ENCODE measurements at places on chromosomes 5 and 9.

- DNase-seq, result no peak
Observed at GRCh38 chr9:133995012-133995896, 3.1 kb upstream of the VAV2 start.

GRCh38 chr5:63401436-63402046 is 560.7 kb downstream of the HTR1A start:
- no peak for DNase-seq

DNA sequence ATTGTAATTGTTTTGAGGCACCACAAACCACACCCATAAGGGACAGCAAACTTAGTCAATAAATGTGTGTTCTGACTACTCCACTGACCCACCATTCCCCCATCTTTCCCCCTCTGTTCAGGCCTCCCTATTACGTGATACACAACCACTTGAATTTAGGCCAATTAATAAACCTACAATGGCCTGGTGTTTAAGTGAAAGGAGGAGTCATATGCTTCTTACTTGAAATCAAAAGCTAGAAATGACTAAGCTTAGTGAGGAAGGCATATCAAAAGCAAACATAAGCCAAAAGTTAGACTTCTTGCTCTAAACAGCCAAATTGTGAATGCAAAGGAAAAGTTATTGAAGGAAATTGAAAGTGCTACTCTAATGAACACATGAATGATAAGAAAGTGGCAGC is 14.6 kb downstream of the ZBTB43 start:
- no peak for DNase-seq

- DNase-seq, result no peak
Observed at GRCh38 chr5:17185773-17186172, 31.7 kb upstream of the BASP1 start.

GRCh38 chr5:178872302-178872701 is 12.5 kb downstream of the ZNF354B start:
- no peak for DNase-seq

GRCh38 chr5:134555890-134556311 is 30.4 kb downstream of the JADE2 start:
- no peak for DNase-seq

DNA sequence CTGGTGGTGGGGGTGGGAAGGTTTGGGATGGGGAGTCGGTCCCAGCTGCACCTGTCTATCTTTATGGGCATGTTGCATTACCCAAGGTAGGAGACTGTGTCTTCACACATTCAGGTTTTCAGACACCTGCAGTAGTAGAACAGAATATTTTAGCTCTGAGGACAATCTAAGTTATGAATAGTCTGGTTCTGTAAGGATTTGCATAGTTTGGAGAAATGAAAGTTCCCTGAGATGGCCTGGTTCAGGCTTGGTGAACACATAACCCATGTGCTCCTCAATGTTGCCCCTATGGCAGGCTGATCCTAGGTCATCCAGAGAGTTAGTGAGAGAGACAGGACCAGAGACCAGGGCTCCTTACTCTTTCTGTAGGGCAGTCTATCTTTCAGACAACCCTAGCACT is 20.7 kb downstream of the TNFSF8 start:
- no peak for DNase-seq

DNA sequence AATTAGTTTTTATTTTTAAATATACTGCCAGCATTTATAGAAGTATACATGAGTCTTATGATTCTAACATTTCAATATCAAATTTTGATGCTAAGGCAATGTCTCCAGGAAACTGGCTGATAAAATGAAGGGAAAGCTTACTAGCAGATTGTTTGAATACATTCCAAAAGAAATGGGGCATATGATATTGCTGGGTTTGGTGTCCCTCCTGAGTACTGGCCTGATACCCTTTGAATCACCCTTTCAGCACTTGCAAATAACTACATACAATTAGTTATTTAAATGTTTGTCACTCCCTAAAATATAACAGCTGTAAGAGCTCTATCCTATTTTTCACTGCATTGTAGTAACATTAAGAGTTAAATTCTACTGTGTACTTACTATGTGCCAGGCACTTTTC is 360.8 kb downstream of the HCN1 start:
- no peak for DNase-seq

GRCh38 chr9:84343111-84343521 is 2.6 kb upstream of the SLC28A3 start:
- no peak for DNase-seq

- no peak for DNase-seq
Observed at GRCh38 chr9:129353697-129354336, 175.8 kb upstream of the IER5L start.

DNA sequence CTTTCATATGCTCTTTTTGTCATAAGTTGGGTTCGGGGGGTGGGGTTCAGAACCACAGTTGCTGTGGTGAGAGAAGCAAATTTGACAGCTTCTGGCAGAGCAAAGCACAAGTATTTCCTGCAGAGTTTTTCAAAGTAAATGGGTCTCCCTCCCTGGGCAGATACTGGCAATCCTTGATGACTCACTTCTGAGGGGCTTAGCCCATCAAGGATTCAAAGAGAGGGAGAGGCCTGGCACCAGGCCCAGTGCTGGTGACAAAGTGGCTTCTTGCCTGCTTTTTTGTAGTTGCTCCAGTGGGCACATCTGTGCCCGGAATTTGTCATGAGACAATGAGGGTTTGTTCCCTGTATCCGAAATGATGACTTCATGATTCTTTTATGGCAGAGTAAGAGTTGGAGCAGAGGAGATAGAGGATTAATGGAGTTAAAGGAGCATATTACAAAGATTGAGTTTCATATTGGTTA is 46.6 kb upstream of the TNC start:
- DNase-seq, result no peak

DNA sequence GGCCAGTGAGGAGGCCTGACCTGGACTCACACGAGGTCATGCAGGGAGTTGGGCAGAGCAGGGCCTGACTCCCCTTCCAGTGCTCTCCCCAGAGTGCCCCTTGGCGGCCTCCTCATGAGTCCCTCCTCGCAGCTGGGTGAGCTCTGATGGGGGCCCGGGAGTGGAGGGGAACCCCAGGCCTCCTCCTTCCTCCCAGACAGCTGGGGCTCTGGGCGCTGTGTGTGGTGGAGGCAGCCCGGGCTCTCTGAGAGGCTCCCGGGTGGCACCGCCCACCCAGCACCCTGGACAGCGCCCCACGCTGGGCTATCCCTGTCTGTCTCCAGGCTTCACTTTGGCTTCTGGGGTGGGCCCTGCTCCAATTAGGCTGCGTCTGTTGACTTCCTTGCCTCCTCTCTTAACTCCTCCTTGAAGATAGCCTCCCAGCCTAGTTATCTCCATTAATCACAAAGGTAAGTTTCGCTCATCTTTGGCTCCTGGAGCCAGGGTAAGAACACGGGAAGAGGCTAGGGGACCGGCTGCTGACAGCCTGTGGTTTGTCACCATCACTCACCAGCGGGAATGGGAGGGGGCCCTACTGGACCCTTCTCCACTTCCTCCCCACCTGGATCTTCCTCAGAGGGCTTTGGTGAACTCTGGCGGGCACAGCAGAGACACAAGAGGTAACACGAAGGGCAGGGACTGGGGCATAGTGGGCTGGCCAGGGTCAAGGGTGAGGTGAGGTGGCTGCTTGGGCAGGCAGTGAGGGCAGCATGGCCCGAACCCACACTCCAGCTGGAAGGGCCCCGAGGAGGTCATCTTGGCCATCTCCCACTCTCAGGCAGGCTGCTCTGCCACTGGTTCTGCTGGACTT is 13.1 kb downstream of the PSD2 start:
- DNase-seq, result no peak

- DNase-seq, result no peak
Observed at GRCh38 chr9:134026581-134026980, 1.3 kb downstream of the BRD3OS start.

DNA sequence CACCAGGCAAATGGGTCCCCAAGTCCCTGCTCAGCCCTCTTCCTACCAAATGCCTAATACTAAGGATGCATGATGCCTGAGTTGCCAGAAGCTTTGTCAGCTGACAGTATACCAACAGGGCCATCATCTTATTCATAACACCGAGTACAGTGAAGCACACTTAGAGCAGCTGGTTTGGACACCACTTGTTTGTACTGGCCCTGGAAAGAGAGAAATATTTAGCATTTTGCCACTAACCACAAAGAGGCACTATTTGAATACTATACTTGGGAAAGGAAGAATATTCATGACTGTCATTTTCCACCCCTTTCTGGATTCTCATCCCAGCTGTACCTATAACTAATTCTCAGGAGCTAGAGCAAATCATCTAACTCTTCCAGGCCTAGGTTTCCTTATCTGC is 364.4 kb upstream of the KIF2A start:
- no peak for DNase-seq

DNA sequence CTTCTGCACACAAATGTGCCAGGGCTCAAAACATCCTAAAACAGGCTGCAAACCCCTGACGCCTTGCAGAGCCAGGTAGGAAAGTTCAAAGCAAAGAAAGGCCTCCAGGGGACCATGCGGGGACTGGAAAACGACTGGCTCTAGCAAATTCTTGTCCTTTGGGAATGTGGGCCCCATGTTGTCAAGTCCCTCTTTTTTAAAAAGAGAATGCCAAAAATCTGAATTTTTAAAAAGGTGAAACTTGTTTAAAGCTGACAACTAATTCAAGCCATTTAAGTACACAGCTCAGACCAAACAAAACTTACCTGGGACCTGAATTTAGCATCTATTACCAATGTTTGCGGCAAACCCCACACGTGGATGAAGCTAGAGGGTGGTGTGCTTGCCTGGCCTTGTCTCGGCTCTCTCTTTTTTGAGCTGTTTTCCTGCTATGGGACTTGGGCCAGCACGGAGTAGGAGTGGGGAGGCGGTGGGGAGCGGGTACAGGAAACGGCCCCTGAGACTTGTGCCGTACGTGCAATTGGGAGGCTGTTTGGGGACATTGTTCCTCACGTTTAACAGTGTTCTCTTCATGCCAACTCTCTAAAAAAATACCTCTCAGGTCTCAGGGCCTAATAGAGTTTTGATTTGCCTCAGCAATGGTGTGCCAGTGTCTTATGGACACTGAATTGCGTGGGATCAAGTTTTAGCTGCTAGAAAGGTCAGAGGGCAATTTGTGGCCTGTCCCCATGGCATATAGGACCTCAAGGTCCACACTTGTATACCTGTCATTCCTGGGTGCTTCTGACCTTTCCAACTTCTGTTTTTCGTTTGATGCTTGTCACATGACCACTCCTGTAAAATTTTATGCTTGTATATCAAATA is 15.1 kb upstream of the PHF19 start:
- DNase-seq, result no peak

GRCh38 chr5:95605786-95606185 is 14.1 kb upstream of the GPR150 start:
- DNase-seq, result no peak

- DNase-seq, result no peak
Observed at GRCh38 chr5:151738125-151738848, 20.1 kb downstream of the ATOX1 start.

DNA sequence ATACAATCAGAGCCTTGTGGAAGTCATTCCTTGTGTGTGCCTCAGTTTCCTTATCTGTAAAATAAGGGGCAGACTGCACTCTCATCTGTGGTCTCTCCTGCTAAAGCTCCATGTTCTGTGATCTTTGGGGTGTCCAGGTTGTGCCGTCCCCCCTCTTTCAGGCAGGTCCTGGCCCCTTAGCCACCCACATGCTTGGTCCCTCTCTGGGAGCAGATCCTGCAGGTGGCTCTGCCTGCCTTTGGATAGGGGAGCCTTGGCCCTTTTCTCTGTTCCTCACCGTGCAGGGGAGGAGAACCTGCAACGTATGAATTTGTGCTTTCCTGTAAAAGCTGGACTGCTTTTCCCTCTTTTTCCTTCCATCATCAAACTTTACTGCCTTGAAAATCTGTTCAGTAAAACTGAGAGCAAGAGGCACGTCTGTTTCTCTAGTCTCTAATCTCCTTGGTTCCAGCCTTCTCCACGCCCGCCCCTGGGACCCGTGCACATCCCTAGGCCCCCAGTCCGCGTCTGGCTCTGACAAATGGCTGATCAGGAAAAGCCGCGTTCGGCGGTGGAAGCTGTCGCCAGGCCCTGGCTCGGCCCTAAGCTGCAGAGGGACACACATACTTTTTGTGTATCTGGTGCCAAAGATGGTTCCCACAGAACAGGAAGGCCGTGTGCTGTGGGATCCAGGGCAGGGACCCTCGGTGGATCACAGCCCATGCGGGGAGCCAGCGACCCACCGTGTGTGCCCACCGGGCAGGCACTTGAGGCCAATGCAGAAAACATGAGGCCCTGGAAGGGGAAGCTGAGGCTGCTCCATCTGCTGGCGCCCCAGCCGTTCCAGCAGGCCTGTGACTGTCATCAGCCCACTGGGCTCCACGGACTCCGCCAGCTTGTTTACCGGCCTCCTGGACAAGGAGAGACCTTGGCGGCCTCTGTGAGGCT is 43.4 kb upstream of the COL5A1 start:
- DNase-seq, result no peak

DNA sequence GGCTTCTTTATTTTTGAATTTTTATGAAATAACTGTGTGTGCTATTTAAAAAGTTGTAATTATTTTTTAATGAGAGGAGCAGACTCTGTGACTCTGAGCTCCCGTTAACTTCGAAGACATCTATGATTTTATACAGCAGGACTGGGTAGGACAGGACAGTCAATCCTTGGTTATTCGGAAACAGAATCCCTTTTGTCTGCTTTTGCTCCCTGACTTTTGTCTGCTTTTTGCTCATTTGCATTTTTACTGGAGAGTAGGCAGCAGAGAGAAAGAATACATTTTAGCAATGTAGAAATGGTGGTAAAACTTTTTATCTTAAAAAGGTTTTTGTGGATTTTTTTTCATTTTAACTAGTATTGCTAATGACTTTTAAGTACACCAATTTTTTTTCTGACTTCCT is 303.6 kb downstream of the ARHGAP26 start:
- no peak for DNase-seq

DNA sequence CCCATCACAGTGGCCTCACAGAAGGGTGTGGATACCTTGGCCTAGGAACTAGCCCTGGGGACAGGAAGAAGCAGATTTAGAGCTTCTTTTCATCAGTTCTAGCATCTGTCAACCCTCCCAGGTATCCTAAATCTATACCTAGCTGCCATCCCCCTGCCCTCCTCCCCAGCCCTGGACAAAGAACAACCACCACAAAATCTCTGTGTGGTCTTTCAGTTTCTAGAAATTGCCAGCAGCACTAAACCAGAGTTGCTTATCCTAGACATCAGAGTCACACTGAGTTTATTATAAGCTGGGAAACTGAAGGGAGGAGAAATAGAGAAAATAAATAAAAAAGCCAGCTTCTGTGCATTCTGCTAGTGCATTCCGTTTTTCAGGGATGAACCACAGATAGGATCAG is 14.6 kb downstream of the CCDC180 start:
- DNase-seq, result no peak

DNA sequence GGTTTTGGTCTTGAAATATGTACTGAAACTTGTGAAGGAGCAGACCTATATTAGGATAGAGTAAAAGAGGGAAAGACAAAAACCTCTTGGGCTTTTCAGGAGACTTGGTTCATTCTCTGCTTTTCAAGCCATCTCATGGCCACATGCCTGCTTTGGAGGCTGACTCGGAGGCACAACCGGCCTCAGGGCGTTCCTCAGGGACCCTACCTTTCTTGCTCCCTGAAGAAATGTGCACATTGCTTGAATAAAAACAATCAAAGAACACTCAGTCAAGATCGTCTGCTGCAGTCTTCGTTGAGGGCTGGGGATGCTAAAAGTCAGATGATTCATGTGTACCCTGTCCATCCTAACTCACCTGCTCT is 994 bp downstream of the IRGM start:
- no peak for DNase-seq
